ENCODE measurements at places on chromosomes 2 and 18.
A peak's percentile ranks its signal among the peaks of the same experiment; 100 is the strongest.

DNA sequence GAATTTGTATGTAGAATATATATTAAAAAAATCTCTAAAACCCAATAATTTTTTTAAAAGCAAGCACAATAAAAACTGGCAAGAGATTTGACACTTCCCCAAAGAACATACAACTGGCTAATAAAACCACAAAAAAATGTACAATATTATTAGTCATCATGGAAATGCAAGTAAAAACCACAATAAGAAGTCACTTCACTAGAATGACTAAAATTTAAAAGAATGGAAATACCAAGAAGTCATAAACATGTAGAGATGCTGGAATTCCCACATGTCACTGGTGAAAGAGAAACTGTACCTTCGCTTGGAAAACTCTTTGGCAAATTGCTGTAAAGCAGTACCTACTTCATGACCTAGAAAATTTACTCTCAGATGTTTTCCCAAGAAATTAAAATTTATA, 43.4 kb upstream of the KYNU start:
- peak; percentile 78 for DNase-seq

GRCh38 chr2:19574778-19575260, 216.4 kb upstream of the OSR1 start:
- DNase-seq = peak; percentile 76

- no peak for DNase-seq
Measured at GRCh38 chr18:45654677-45655076, 39.4 kb downstream of the SLC14A2 start.

GRCh38 chr18:44818668-44819403, 138.1 kb downstream of the SETBP1 start:
- DNase-seq = no peak

GRCh38 chr2:34307636-34308035, 708.5 kb upstream of the FAM98A start:
- DNase-seq = no peak

- DNase-seq = peak; percentile 52
Measured at GRCh38 chr2:55010149-55010591, 40.1 kb downstream of the RTN4 start.

DNA sequence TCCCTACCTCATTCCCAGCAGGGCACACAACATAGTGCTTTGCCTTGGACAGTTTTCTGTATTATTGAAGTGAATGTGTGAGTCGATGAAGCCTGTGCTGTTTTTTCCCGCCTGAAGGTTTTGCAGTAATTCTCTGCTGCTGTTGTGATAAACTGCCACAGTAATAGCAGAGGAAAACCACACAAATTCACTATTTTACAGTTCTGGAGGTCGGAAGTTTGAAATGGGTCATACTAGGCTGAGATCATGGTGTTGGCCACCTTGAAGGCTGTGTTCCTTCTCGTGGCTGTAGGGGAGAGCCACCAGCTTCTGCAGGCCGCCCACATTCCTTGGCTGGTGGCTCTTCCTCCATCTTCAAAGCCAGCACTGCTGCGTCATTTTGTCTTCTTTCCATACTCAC, 678 bp upstream of the SLC16A14 start:
- DNase-seq = no peak

- DNase-seq = peak; percentile 69
Measured at GRCh38 chr2:183229386-183229785, 105.1 kb downstream of the NUP35 start.

DNA sequence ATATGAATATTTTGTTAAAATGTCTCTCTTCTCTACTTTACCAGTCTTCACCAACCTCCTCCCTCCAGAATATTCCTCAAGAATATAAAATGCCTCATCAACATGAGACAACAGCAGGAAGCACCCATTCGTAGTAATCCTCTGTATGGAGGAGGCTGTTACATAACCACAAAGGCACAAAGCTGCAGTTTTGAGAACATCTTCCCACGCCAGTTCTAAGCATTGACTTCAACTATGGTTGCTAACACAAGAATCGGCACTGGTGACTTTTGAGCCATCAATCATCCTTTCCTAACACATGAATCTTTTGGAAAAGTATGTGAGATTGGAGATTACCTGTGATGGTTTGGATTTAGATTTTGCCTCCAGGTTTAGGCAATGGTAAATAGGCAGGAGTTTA, 54.9 kb upstream of the CYP1B1 start:
- DNase-seq = no peak

DNA sequence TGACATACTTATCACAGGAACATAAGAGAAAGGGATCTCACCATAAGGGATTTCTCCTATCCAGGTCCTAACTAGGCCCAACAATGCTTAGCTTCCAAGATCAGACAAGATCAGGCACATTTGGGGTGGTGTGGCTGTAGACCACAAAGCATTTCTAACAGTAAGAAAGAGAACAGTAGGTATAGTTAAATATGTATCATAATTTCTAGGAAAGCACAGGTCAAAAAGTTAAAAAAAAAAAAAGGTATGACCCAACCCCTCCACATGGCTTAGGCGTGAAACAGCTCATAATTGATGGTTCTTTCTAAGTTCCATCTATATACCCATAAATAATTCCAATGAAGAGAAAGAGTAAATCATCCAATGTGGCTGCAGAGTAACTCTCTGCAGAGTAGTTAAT, 6.9 kb downstream of the PRKD3 start:
- no peak for DNase-seq

GRCh38 chr2:11746807-11747459, 501 bp downstream of the LPIN1 start:
- DNase-seq = peak; percentile 36

DNA sequence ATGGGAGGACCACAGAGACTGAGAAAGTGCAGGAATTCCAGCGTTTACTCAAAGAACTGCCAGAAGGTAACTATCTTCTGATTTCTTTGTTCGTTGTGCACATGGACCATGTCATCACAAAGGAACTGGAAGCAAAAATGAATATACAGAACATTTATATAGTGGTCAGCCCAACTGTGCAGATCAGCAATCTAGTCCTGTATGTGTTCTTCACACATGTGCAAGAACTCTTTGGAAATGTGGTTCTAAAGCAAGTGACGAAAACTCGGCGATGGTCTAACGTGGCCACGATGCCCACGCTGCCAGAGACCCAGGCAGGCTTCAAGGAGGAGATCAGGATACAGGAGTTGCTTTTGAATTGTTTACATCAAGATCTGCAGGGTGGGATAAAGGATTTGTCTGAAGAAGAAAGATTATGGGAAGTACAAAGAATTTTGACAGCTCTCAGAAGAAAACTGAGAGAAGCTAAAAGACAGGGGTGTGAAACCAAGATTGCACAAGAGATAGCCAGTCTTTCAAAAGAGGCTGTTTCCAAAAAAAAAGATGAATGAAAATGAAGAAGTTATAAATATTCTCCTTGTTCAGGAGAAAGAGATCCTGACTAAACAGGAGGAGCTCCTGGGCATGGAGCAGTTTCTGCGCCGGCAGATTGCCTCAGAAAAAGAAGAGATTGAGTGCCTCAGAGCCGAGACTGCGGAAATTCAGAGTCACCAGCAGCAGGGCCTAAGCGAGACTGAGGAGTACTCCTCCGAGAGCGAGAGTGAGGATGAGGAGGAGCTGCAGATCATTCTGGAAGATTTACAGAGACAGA, 8.3 kb upstream of the CHST10 start:
- no peak for DNase-seq

- DNase-seq = no peak
Measured at GRCh38 chr2:47257946-47258348, 102.8 kb upstream of the STPG4 start.

DNA sequence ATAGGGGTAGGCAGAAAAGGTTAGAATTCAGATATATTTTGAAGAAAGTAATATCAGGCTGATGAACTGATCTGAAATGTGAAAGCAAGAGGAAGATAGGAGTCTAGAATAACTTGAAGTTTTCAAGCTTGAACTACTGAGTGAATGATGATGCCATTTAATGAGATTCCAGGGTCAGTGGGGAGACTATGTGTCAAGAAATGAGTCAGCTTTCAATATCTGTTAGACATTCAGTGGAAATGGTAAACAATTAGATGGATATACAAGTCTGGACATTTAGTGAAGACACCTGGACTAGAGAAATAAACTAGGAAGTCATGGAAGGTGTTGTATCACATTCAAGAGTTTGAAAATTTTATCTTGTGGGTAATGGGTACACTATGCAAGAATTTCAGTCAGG, 326.9 kb downstream of the FSIP2 start:
- no peak for DNase-seq

DNA sequence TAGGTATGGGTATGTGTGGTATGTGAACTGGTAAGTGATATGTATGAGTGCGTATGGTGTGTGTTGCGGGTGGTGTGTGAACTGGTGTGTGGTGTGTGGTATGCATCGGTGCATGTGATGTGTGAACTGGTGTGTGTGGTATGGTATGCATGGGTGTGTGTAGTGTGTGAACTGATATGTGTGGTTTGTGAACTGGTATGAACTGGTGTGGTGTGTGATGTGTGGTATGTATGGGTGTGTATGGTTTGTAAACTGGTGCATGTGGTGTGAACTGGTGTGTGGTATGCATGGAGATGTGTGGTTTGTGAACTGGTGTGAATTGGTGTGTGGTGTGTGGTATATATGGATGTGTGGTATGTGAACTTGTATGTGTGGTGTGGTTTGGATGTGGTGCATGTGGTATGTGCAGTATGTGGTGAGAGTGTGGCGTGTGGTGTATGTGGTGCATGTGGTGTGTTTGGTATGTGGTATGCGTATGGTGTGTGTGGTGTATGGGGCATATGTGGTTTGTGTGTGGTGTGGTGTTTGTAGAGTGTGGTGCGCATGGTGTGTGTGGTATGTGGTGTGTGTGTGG, 208.9 kb upstream of the TNP1 start:
- no peak for DNase-seq

DNA sequence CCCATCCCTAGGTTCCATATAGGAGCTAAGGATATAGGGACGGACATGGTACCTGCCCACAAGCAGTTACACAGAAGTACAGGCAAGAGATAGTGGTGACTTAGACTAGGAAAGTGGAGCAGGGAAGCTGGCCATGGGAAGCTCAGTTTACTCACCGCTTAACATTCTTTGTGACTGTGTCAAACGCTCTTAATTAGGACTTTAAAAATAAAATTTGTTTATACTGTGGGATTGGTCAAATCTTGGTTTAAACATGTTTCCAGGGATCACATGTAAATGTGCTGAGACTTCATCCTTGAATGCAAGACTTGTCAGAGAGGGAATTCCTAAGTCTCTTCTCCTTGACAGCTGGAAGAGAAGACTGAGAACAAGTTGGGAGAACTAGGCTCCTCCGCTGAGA, 107.3 kb downstream of the MTCL1 start:
- no peak for DNase-seq

GRCh38 chr2:38190542-38191218, 114.7 kb upstream of the CYP1B1 start:
- DNase-seq = peak; percentile 93

- peak; percentile 5 for DNase-seq
Measured at GRCh38 chr2:49753344-49753985, 599.1 kb upstream of the FSHR start.

DNA sequence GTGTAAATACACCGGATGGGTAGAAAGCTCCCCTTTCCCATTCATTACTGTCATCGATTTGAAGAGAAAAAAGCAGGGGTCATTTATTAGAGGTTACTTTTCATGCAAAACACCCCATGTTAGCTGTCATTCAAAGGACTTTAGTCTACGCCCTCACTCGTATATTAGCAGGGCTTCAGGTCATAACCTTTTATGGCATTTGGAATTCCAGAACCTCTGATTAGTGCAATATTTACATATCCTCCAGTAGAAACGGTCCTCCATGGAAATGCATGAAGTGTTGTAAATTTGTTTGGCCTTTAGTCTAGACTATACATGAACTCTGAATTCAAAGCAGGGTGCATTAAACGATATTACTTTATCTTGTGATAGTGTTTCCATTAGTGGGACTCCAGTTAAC, 180.5 kb downstream of the ZNF516 start:
- DNase-seq = no peak

DNA sequence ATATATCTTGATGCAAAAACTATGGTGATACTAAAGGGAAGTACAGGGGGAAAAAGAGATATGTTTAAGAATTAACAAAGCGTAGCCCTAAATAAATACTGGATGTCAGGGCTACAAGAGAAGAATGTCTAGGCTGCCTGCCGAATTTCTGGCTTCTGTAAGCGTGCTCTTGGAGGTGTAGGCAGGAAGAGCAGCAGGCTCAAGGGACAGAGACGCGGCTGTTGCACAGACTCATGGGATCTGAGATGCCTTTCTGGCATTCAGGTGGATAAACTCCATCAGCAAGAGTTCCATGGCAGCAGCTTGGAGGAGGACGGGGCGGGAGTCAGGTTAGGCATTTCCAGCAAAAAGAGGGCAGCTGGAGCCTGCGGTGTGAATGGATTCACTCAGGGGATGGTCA, 123.2 kb upstream of the TWIST2 start:
- DNase-seq = no peak

DNA sequence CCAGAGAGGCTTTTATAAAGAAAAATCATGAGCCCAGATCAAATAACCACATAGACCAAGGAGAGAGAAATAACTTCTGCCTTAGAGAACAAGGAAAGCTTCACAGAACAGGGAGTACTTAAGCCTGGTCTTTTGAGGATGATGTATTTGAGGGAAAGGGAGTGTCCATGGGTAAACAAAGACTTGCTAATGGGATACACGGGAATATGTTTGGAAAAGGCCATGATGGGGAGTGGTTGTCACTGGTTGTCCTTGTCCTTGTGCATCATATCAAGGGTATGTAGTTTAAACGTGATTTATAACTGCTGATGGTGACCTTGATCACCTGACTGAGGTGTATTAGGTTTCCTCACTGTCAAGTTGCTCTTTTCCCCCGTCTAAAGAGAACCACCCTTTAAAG, 169.9 kb downstream of the FAM210A start:
- DNase-seq = no peak

GRCh38 chr2:62505109-62505749, 766 bp downstream of the TMEM17 start:
- DNase-seq = no peak

DNA sequence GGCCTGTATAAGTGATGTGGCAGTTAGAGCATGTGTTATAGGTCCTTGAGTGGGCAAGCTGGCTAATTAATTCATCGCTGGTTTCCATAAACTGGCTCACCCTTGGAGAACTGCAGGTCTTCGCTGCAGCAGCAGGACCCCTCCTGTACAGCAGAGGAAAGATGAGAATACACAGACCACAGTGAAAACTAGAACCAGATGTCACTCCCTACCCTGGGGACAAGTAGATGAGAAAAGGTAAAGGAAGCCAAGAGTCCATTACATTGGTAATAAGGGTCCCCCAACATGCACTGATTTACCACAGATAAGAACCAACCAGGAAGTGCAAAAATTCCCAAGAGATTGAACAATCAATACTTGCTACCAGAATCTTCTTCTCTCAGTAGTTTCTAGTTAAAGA, 415.6 kb upstream of the LYPD1 start:
- no peak for DNase-seq

DNA sequence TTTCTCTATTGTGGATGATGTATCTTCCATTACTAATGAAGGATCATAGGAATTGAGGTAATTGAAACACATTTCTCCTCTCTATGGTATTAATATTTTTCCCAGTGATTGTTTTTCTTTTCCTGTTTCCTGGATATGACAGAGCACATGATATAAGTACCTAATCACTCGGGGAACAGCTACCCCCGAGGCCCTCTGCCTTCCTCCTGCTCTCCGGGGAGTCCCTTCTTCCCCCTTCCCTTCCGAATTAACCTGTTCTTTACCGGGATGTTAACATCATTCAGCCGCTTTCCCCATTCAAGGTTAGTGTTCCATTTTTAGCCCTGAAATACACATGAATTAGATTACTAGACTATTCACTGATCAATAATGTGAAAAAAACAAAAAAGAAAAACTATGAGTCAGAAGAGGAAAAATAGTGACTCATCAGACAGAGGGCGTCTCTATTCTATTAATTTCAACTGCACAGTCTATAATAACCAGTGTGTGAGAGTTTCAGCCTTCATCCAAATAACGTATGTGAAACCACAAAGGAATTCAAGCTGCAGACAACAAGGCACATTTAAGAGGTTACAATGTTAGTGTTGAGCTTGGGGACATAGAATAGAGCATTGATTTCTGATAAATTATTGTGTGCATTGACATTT, 450.8 kb downstream of the DLGAP1 start:
- no peak for DNase-seq

Data from iris pigment epithelial cell (primary cell).